K562 (cell line): ENCODE measurements at places on chromosomes 13 and 19. TPM values are rescaled to one million over a fixed set of nuclear protein-coding genes. Genes with fewer than 3 reads are reported as not detected.

The ZNF112 gene
- total RNA-seq: 0.40 and 0.58 TPM in 2 replicates

The CLEC11A gene
- 31.3 and 31.4 TPM in 2 replicates for total RNA-seq

The PEAK3 gene
- 0.13 and 0.40 TPM in 2 replicates for total RNA-seq

The NMRK2 gene
- total RNA-seq: not detected in 2 replicates

The ZNF540 gene
- total RNA-seq: 0.38 and 0.44 TPM in 2 replicates

The ACER1 gene
- total RNA-seq: not detected in 2 replicates

The RXFP2 gene
- total RNA-seq: not detected in 2 replicates

The FREM2 gene
- 0.02 and 0.04 TPM in 2 replicates for total RNA-seq

The FBXW9 gene
- total RNA-seq: 16.8 and 17.3 TPM in 2 replicates

The TNFRSF19 gene
- 0.04 and 0.07 TPM in 2 replicates for total RNA-seq

The SNRPD2 gene
- 1,103 and 1,199 TPM in 2 replicates for total RNA-seq

DNA sequence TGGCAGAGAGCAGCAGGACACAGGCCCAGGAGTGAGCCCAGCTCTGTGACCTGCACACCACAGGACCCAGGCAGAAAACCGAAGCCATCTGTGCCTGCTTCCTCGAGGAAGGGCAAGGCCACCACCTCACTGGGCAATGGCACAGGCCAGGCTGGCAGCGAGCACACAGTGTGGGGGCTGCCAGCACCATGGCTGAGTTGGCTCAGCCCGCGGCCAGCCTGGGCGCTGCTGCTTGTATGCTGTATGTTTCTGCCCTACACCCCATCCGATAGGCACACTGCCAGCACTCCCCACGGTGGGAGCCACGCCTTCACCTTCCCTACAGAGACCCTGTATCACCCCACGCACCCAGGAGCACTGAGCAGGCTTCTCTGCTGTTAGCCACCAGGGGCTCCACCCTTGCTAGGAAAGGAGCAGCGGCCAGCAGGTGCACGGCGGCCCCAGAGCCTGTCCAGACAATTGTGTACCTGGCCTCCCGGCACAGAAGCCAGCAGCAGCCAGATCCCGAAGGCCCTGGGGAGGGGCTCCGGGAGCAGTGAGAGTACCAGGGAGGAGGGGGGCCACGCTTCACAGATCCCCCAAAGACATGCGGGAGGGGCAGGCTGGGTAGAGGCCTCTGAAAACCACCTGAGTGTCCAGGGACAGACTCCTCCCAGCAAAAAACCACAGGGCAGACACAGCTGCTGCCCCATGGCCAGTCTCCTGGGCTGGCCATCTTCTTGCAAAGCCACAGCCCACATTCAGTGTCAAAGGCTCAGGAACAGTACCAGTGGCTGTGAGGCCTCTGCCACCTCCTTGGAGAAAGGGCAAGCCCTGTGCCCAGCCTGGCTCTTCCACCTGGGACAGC lies 56.1 kb downstream of the MLLT1 start:
- no peak for DNase-seq

DNA sequence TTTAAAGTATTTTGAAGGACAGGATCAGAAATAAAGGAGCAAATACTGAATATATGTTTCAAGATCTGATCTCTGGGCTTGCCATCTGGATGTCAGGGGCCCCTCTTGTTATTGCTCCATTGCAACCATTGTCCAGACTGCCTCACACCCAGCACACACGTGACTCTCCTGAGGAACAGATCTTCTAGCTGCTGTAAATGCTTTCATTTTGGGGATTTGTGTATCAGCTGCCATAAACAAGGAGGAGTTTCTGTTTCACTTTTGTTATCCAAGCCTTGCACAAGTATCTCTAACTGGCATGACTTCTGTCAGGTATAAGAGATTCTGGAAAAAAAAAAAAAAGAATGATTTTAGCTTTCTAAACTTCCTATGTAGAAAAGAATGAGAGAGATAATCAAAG lies 1624.1 kb upstream of the PRR20A start:
- DNase-seq: no peak

- DNase-seq: no peak
Measured at GRCh38 chr19:5143471-5144411, 174.8 kb downstream of the KDM4B start.

DNA sequence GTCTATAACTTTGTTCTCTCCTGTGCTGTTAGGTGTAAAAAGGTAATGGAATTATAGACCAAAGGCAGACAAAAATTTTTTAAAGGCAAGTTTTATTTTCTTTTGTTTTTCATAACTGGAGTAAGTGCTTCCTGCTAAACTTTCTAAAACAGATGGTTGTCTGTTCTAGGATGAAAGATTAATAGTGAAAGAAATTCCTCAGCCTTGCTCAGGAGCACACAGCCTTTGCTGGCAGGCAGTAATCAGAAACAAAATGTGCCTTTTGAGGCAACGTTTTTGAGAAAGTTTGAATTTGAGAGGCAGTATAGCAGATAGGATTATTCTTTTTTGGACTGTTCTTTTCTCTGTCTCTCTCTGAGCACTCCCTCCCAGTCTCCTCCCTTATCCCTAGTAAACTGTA lies 2749.5 kb downstream of the PCDH9 start:
- DNase-seq: no peak

DNA sequence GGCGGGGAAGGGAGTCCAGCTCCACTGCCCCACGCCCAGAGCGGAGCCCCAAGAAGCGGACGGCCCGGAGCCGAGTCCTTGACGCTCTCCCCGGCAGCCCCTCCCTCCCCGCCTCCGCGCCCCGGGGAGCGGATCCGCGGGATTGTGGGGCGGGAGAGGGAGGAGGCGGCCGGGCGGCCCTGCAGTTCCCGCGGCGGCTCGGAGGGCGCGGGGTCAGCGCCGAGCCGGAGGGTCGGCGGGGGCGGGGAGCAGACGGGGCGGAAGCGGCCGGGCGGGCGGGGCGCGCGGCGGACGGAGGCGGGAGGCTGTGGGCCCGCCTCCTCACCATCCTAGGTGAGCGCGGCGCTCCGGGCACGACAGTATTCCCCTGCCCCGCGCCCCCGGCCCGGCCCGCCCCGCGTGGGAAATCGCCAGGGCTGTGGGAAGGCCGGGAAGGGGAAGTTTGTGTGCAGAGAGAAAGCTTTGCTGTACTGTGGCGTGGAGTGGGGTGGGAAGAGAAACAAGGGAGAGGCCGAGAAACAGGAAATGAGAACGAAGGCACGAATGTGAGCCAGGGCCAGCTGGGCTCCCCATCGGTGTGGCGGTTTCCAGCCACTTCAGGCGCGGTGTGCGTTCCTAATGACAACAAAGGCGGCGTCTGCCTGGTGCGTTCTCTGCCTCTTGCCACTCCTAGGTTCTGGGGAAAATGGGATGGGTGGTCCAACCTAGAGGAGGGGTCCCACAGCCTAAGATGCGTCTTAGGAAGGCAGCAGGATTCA lies 1.3 kb upstream of the KLF12 start:
- DNase-seq: peak; percentile 44

DNA sequence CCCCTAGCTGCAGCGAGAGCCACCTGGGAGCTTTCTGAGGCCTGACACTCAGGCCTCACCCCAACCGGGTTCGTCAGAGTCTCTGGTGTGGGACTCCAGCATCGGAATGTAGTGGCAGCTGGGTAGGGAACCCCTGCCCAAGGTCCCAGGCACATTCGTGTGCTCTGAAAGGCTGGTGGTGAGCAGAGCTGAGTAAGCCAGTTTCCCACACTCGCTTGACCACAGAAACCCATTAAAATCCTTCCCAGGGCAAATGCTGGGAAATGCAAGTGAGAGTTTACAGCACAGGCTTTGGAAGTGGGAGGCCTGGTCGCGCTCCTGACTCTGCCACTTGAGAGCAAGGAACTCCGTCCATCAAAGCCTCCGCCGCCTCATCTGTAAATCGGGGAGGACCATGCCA lies 4.2 kb downstream of the TRAPPC6A start:
- no peak for DNase-seq

GRCh38 chr19:2059422-2060201 lies 8.6 kb upstream of the MKNK2 start:
- DNase-seq: peak; percentile 89

DNA sequence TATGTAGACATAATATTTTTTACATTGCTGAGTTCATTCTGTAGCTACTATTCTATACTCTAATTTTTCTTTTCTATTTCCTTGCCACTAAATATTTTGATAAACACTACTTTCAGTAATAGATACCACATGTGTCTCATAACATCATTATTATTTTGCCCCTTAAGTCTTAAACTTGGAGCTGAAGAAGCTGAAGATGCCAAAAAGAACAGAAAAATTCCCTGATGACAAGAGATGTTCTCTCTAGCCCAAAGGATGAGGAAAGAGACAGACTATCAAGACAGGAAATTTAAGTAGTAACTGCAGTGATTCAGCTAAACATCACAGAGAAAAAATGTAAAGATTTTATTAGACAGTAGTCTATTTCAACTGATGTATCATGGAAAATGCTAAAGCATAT lies 322.0 kb upstream of the KLHL1 start:
- no peak for DNase-seq

DNA sequence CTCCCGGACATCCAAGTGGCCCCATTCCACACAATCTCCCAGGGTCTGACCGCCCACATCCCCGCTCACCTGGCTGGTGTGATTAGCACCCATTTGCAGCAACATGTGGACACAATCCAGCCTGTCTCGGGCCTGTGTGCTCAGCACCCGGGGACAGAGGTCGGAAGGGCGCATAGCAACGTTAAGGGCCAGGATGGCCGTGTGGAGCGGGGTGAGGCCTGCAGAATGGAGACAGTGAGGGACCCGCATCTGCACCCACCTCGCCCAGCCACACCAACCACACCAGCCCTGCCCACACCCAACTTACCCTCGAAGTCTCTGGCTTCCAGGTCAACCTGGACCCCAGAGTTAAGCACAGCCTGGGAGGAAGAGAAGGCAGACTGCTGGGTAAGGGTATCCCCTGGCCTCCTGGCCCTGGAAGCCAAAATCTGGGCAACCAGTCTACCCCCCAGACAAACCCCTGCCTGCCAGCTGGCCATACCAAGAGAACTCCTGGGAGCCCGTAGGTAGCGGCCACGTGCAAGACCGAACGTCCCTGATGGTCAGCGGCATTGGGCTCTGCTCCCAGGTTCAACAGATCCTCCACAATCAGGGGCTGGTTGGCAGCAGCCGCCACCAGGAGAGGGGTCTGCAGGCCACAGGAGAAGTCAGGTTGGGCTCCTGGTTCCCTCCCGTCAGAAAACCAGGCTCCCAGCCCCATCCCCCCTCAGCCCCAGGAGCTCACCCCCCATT lies 4.3 kb downstream of the NFKBID start:
- no peak for DNase-seq

- peak; percentile 88 for DNase-seq
Measured at GRCh38 chr19:8505680-8506401, 3.4 kb upstream of the PRAM1 start.

DNA sequence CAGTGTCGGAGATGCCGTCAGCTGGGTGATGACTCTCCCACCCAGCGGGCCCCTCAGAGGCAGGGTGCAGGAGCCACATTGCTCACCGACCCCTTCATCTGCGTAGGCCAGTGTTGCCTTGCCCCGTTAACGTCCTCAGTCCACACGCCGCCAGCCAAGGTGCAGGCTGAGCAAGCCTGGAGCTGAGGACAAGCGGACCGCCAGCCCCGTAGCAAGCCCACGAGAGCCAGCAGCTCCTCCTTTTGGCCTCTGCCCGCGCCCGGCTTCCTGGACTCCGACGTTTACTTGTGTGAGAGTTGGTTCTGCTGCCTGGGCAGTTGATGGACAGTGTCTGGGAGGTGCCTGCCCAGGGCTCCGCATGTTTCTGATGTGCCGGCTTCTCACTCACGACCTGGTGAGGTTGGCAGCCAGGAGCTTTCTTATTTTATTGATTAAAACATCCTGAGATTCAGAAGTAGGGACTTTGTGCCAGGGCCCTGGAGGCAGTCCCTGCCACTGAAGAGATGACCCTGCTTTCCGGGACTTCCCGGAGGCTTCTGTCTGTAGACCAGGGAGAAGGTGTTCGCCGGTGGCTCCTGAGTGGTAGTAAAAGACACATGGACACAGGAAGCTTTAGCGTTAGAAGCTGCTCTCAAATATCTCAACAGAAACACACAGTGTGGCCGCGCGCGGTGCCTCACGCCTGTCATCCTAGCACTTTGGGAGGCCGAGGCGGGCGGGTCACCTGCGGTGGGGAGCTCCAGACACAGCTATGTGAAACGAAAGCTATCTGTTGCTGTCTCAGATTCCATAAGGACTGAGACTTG lies 5.8 kb downstream of the DAZAP1 start:
- DNase-seq: no peak

GRCh38 chr19:50252887-50253268 lies 49.5 kb downstream of the MYH14 start:
- DNase-seq: no peak

DNA sequence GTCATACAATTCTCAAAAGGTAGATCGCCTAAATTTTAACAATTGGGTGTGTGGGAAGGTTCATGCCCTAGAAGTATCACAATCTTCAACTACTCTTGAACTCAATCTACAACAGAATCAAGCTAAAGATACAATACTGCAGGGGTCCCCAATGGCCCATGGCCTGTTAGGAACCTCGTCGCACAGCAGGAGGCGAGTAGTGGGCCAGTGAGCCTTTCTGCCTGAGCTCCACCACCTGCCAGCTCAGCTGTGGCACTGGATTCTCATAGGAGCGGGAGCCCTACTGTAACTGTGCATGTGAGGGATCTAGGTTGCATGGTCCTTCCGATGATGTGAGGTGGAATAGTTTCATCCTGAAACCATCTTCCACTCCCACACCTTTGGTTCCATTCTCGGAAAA lies 230.6 kb downstream of the KLF12 start:
- no peak for DNase-seq

GRCh38 chr19:46155237-46155636 lies 7.2 kb downstream of the IGFL2 start:
- DNase-seq: no peak

GRCh38 chr19:56972291-56972841 lies 131.8 kb upstream of the PEG3 start:
- no peak for DNase-seq

GRCh38 chr13:43054803-43055802 lies 31.7 kb downstream of the DNAJC15 start:
- no peak for DNase-seq

GRCh38 chr19:34236035-34236987 lies 18.0 kb upstream of the GARRE1 start:
- no peak for DNase-seq

DNA sequence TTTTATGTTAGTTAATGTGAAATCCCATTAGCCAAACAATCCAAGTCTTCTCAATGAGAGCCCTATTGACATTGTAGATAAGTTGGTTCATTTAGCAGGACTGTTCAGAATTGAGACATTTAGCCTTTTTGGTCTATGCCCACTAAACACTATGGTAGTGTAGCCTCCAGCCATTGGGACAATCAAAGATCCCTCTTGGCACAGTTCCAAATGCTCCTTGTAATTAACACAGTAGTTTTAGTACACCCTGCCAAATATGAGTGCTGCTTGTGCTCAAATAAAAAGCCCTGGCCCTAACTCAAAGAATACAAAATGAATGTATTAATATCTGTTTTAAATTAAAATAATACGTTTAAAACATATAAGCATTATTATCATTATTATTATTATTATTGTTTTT lies 15.4 kb upstream of the FAM216B start:
- no peak for DNase-seq

- DNase-seq: no peak
Measured at GRCh38 chr13:27665333-27665732, 43.6 kb downstream of the POLR1D start.
